Stimulated activated CD8-positive, alpha-beta memory T cell treated with anti-CD3 and anti-CD28 coated beads, Interleukin-2, amount 100 ng/mL, for 1 hour (primary cell): ENCODE measurements at places on chromosomes 4 and X.

GRCh38 chrX:46376246-46376885 is 168.9 kb downstream of the ZNF674 start:
- DNase-seq, result no peak

DNA sequence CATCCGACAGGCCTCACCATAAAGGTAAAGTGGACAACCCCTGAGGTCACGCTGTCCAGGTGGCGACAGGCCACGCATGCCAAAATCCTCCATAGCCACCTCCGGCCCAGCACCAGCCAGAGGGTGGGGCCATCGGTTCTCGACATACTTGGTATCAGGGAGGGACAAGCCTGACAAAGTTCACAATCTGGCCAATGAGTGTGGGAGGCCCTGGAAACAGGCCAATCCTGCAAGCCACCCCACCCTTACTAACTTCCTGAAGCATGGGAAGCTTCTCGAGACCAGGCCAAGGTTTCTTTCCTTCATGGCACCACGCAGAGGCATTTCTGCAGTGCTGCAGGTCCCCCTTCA is 73.8 kb downstream of the MTMR1 start:
- no peak for DNase-seq

GRCh38 chrX:71098951-71099506 is 3.4 kb downstream of the FOXO4 start:
- DNase-seq, result no peak

- no peak for DNase-seq
Measured at GRCh38 chrX:55489314-55490009, at the start of gene USP51. Gene USP51 (minus strand): TSS chrX:55489848. CDS start chrX:55488939, 909 bp downstream.

DNA sequence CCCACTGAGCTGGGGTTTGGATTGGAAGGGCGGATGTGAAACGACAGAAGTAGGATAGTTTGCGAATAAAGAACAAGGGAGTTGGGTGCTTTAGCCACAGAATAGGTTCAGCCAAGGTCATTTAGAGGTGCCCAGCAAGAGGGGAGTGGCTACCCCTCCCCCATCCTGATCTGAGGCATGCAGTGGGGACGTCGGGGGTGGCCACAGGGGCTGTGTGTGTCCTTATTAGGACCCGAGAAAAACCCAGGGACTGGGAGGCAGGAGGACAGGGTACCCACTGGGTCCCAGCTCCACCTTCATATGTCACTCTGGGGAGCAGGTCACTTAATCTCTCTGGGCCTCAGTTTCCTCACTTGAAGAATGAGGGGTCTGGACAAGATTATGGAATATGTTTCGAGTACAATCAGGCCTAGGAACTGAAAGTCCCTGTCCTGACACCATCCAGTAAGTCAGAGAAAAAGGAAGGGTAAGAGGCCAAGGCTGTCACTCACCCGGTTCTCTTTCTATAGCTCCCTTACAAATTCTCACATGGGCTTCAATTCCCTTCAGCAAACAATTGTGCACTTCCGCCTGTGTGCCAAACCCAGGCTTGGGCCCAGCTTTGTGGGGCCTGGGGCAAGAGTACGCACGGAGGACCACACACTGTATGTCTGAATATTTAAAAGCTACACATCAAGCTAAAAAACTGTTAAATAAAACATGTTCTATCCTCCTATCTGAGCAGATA is 4.2 kb upstream of the NYX start:
- DNase-seq, result no peak

DNA sequence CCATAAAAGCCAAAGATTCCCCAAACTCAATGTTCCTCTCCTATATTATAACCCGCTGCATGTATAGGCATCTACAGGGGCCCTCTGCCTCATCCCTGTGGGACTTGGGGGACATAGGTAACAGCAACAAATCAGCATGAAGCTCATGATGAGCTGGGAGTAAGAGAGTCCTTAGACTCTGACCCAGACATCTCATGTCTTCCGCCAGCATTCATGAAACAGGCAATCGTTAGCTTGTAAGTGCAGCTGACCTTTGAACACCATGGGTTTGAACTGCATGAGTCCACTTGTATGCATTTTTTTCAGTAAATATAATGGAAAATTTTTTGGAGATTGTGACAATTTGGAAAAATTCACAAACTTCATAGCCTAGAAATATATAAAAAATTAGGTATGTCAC is 10.4 kb upstream of the SCOC start:
- no peak for DNase-seq

DNA sequence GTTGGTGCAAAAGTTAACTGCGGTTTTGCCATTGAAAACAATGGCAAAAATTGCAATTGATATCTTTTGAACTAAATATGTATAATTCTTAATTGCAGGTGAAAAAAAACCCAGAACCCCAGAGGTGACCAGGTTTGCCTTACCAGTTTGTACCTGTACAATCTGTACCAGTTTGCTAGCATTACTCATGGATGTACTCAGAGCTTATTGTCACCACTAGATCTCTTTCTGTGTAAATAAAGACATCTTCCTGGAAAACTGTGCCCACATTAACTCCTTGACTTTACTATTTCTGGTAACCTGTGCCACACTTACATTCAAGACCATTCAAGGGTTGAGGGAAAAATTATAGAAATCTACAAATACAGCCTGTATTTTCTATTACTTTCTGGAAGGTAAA is 139.7 kb downstream of the ELOVL6 start:
- no peak for DNase-seq

DNA sequence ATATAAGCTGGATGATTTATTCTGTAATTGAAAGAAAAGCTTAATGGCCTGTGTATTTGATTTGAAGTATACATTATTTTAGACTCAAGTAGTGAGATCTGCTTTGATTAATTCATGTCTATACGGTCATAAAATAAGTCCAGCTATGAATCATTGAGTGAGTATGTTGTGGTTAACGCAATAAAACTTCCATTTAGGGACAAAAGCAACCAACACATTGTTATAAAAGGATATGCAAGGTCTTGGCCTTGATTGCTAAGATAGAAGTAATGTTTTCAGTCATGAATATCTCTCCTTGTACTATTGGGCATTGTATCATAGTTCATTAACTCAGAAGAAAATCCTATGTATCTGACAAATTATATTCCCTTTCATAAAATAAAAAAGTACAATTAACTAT is 162.1 kb downstream of the EPHA5 start:
- no peak for DNase-seq

DNA sequence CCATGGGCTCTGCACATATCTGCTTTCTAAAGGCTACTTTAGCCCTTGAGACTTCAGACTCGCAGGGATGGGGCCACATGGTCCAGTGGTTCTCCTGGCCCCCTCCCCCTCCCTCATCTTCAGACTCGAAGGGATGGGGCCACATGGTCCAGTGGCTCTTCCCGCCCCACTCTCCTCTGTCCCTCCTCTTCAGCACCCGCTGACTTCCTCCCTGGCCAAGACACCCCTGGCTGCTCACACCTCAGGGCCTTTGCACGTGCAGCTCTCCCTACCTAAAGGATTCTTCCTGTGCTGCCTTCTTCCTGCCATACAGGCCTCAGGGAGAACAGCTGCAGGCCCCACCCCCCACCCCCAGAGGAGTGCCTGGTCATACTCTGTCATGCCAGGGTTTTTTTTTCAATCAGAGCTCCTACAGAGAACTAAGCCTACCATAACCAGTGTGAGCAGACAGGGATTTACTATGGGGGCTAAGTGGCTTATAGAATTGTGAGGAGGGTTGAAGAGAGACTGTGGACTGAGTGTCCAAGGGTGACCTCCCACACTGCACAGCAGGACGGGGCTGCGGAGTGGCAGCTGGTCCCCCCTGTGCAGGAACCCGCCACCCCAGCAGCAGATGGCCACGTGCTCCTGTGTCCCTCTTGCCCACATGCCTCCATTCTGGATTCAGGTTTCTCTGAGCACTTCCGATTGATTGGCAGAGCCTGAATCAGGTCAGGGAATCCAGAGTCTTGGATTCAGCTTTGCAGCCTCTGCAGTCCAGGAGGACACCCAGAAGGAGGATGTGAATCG is 6.1 kb upstream of the SPON2 start:
- DNase-seq, result no peak

DNA sequence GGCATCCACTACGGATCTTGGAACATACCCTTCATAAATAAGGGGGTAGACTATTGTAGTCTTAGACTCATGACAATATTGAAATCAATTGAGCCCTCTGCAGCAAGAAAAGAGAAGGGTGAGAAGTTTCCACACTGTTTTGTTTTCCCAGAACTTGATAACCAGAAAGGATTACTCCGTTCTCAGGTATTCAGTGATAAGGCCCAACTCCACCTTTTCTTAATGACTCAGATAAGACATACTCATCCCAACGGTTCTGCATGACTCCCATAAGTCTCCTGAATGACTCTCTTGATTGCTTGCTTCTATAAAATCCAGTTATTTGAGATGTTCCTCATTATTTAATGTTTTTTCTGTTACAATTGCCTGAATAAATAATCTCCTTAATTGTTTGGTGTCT is 111.7 kb downstream of the PABPC4L start:
- no peak for DNase-seq

DNA sequence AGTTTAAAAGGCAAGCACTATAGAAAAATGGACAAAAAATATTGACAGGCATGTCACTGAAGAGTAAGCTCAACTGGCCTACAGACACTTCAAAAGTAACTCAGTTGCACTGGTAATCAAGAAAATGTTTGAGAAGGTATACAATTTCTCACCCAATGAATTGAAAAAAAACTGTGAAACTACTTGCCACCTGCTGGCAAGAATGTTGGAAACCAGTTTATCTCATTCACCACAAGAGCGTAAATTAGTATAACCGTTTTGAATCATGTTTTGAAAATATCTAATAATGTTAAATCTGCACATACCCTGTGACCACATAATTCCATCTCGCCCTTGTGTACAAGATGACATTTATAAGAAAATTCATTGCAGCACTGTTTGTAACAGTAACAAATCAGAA is 31.7 kb downstream of the TXK start:
- no peak for DNase-seq

GRCh38 chr4:162793571-162793970 is 373.1 kb downstream of the NAF1 start:
- DNase-seq, result no peak

DNA sequence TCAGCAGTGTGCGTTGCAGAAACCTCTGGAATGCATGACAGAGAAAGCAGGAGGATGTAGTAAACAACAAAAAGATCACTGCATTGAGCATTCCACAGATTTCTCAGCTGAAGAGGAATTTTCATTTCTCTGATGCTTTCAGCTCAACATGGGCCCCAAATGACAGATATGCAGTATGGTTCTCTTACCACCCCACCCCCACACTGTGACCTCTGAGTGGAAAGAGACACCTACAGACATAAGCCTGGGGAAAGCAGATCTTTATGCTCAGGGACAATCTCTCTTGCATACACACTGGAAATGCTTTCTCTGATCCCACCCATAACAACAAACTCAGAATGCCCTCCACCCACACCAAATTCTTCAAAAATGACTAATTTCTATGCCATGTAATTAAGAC is 983.7 kb upstream of the LCORL start:
- no peak for DNase-seq

DNA sequence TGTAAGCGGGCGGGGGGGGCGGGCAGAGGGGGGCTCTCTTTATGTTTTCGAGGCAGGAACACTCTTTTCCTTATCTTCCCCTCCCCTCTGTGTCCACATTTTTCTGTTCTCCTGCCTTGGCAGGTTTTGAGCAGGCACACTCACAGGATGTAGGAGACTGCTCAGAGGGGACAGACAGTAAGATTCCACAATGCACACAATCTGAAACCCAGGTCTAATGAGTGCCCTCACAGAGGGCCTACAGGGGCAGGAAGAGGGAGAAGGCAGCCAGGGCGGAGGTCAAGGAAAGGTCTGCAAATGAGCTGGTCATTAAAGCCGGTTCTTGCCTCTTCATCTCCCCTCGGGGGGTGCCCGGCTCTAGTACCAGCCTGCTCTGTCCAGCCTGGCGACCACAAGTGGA is 106.1 kb upstream of the ATP6AP2 start:
- DNase-seq, result no peak

- DNase-seq, result no peak
Measured at GRCh38 chr4:125440814-125441213, 126.1 kb downstream of the FAT4 start.

GRCh38 chrX:274904-275475 is 6.2 kb upstream of the PLCXD1 start:
- DNase-seq, result no peak

- no peak for DNase-seq
Measured at GRCh38 chr4:157509341-157509740, 288.8 kb downstream of the GRIA2 start.

DNA sequence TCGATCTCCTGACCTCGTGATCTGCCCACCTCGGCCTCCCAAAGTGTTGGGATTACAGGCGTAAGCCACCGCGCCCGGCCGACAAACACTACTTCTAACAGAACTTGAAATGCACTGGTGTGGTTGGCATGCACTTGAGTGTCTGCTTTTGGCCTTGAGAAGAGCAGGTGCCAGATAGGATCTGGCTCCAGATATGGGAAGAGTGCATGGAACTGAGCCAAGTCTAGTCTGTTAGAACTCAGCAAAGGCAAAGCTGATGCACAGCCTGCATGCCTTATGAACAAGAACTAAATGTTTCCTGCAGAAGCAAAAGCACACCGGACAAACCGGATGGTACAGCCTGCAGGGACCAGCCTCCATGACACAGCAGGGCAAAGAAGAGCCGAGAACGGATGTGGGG is 35.1 kb upstream of the TBL1X start:
- no peak for DNase-seq

DNA sequence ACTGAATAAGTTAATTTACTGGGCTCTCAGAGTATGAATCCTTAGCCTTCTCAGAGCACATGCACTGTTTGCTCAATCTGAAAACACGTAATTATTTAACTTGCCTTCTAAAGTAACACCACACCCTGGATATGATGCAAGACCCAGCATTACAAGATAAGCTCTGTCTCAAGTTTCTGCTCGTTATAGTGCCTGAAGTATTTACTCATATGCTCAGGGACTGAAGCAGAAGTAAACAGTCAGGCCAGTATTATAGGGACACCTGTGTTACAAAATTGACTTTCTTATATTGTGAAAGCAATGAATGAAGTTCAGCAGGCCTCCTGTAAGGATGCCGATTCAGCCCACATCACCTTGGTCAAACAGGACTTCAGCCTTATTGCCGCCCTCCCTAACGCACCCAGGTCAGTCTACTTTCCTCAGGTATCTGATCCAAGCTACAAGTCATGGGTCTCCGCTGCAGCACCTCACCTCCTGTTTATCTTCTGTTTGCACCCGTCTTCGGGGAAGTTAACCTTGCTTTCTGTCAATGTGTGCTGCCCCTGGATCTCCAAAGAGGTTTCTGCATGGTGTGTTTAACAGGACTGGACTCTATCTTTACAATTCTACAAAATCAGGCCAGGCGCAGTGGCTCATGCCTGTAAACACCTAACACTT is 42.8 kb upstream of the KLF3 start:
- no peak for DNase-seq

GRCh38 chrX:151633157-151633556 is 62.1 kb upstream of the PRRG3 start:
- DNase-seq, result no peak

- DNase-seq, result no peak
Measured at GRCh38 chr4:1419708-1420107, 13.5 kb upstream of the NKX1-1 start.

GRCh38 chr4:87476934-87477333 is 52.2 kb downstream of the SPARCL1 start:
- DNase-seq, result no peak

DNA sequence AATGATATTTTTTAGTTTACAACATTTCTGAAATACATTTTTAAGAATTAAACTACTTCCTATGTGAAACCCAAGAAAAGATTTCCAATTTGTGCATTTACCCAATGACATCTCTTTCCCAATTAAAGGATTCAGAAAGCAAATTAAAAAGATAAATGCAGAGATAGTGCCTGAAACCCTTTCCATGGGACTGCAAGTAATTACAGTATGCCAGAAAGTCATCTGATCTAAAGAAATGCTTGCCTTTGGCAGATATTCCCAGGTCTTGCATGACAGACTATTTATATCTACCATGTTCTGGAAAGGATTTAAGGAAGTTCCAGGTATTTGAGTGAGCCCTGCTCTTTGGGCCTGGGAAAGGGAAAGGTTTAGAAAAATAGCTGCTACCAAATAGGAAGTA is 41.6 kb upstream of the CXorf38 start:
- no peak for DNase-seq
